Activated T-cell treated with anti-CD3 and anti-CD28 coated beads, Interleukin-2, amount 50 U/mL, for 72 hours (primary cell): ENCODE measurements at places on chromosomes 4 and X.

DNA sequence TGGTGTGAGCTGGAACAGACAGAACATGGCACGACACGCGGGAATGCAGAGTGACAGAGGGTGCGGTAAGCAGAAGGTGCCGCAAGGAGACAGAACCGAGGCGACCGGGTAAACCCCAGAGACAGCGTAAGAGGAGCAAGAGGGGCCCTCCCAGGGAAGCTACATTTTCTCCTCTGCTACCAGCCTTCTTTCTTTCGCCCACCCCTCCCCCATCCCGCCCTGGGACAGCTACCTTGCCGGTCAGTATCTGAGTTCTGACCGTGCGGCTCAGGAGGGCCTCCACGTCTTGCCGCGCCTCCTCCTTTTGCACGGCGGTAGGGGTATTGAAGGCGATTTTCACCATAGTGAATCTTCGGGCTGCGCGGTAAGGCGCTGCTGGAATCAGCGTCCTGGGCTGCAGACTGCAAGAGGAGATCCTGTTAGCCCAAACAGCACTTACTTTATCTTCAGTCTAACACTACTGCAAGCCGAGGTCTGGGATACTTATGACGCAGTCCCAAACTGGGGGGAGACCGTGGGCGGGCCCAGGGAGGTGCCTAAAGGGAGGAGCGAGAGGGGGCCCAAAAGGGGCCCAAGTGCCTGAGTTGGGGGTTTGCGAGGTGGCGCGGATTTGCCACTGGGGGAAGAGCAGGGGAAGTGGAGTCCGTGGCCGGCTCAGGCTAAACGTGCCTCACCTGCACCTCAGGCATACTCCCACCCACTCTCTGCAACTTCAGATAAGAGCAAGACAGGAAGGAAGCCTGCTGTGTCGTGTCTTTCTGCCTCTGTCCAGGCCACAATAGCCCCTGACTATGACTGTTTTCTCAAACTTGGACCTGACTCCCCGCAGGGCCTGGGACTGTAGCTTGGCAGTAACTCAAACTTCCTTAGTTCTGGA, at the start of gene ITM2A:
Gene ITM2A (minus strand): TSS at position 462 of the 877 bp plus-strand sequence. CDS start 119 bp downstream, at position 343.
- peak within 1 kb of the TSS; percentile 96 for H3K4me3 ChIP-seq
- H3K4me1 ChIP-seq, result peaks cover 31% of the 10 kb centered on the region
- peaks cover 7% of the 10 kb centered on the region for H3K36me3 ChIP-seq
- peaks cover 21% of the 10 kb centered on the region for H3K27me3 ChIP-seq
- peak; percentile 59 for DNase-seq

GRCh38 chr4:16889945-16890344, 8.5 kb downstream of the LDB2 start:
- H3K4me1 ChIP-seq, result peaks cover 32% of the 10 kb centered on the region
- no peak overlapping the region for H3K4me3 ChIP-seq
- H3K27me3 ChIP-seq, result no peaks in the 10 kb centered on the region
- no peak for DNase-seq
- H3K27ac ChIP-seq, result no peak overlapping the region

DNA sequence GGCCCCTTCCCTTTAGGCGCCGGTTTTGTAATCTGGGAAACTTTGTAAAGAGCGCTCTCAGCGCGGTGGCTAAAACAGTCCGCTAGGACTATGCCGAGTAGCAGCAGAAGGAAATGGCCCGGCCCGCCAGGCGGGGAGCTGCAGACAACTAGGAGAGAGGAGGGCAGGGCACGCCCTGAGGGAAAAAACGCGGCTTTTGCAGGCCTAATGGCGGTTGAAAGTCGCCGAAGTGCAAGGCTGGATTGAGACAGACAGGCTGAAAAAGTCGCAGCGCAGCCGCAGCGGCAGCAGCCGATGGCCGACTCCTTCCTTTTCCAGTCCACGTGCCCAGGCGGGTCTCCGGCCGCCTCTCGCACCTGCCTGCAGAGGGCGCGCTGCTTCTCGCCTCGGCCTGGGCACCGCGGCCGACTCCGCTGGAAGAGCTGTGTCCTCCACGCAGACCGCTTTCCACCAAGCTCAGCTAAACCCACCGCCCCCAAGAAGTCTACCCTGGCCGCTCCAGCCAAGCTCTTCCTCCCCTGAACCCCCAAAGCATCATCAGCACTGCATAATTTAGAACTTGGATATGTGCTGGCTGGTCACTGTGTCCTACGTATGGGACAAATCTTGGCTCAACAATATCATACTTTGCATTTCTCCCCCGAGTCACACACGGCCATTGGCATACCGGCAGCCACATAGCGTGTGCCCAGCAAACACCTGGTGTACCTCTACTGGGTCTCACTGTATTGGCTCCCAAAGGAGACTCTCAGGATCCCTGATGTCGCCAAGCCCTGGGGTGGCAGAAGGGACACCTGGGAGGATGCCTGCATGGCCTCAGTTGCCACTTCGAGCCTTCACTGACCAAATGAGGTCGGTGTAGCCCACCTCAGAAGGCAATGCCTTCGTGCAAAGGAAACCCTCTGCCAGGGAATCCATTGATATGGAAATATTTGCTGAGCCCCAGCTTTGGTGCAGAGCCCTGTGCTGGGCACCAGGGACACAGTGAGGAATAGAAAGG, 14.5 kb downstream of the SLC25A5 start:
- no peaks in the 10 kb centered on the region for H3K36me3 ChIP-seq
- peak overlapping the region; percentile 71 for H3K4me3 ChIP-seq
- no peak overlapping the region for H3K27ac ChIP-seq
- H3K4me1 ChIP-seq, result peaks cover 9% of the 10 kb centered on the region
- DNase-seq, result peak; percentile 70

DNA sequence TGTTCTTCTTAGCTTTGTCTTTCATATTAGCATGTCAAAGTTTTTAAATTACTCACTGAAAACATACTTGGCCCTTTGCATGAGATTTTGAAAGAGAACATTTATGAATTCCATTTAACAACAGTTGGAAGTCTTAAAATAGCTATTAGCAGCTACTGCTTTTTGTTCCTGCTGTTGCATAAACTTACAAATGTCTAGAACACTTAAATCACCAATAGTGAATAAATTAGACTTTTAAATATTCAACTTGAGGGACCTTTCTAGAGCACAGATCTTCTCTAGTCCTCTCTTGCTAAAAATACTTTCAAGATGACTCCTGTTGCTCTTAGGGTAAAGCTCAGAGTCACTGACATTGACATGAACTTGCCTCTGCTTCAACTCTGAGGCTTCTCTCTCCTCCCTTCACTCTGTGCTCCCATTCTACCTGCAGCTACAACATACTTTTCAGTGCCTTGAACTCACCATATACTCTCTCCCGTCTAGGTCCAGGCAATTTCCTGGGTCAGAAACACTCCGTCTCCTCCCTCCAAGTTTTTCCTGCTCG, 15.8 kb upstream of the TXK start:
- H3K4me3 ChIP-seq, result no peak overlapping the region
- peaks cover 7% of the 10 kb centered on the region for H3K4me1 ChIP-seq
- no peak for DNase-seq
- H3K27me3 ChIP-seq, result no peaks in the 10 kb centered on the region

DNA sequence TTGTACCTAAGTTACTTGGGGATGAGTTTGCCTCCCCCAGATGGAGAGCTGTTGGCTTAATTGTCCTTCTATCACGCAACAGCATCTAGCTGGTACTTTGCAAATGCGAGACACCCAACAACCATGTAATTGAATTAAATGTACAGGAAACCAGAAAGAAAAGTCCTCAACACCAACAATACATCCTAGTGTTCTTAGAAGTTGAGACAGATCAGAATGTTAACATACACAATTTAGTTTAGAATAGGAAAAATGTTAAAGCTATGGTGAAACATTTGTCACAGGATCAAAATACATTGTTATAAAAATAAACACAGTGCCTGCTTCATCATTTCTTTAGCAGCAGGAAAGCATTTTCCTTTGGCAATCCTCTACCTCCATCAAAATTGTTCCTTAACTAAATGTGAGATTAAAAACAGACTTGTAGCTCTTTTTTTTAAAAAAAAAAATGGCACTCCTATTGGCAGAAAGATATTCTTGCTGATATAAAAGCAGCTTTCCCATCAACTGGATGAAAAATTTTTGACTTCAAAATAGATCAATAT, 163.1 kb upstream of the MID1 start:
- no peaks in the 10 kb centered on the region for H3K36me3 ChIP-seq
- DNase-seq, result no peak

DNA sequence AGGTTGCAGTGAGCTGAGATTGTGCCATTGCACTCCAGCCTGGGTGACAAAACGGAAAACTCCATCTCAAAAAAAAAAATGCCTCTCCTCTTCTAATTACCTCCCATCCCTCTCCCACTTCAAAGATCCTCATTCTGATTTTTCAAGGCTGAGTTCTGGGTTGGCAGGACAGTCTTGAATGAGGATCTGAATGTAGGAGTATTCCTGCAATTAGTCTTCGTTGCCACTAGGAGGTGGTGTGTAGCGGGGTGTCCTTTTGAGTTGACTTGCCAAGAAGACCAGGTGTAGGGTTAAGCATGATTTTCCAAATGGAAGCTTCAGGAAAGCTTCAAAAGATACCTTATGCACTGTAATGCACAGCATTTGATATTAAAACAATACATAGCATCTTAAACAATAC, 169.9 kb downstream of the ASMT start:
- DNase-seq, result no peak
- H3K4me3 ChIP-seq, result no peak overlapping the region
- no peaks in the 10 kb centered on the region for H3K27me3 ChIP-seq
- no peaks in the 10 kb centered on the region for H3K4me1 ChIP-seq

DNA sequence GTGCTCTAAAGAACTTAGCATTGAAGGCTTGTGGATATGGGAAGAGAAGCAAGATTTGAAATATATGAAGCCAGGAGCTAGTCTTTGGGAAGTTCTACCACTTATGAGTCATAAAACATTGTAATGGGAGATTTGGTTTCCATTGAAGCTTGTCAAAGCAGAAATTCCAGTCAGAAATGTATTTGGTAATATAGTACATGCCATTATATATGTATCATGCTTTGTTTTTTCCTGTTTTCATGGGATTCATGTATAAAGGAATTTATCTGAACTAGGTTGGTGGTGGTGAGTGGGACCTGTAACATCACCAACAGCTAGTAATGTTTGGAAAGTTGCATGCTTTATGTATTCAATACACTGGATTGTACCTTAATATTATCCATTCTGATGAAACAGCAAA, 14.6 kb upstream of the DCAF8L2 start:
- no peak for DNase-seq
- no peaks in the 10 kb centered on the region for H3K4me1 ChIP-seq
- H3K27ac ChIP-seq, result no peak overlapping the region
- H3K36me3 ChIP-seq, result no peaks in the 10 kb centered on the region

DNA sequence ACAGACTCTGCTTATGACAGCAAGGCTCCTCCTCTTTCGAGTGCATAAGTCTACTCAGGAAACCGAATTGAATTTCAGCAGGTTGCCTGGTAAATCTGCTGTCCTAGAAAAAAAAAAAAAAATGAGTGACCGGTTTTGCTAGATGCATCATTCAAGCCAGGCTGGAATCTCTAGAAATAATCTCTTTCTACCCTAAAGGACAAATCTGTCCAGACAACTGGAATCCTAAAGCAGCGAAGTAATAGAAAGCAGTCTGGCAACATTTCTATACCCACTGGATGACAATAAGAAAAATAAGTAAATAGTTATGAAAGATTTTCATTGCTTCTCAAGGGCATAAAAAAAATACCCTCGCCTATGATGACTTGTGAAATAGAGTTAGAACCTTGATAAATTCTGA, 703.5 kb downstream of the RPA4 start:
- no peak overlapping the region for H3K27ac ChIP-seq
- peaks cover 8% of the 10 kb centered on the region for H3K27me3 ChIP-seq
- no peak for DNase-seq
- H3K36me3 ChIP-seq, result no peaks in the 10 kb centered on the region

DNA sequence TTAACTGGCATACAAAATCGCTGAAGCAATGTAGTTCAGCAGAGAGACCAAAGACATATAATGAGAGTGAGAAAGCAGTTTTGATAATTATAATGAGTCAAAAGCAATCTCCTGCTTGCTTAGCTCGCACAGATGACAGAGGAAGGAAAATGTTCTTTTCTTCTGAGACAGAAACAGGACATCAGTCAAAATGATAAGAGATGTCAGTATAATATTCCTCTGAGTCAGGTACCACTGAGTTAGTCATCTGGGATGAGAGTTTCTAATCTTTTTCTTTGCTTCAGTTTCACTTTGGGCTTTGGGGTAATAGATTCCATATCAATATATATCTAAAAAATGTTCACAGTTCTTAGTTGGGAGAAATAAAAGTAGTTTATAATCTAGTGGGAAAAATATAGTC, 387.2 kb downstream of the PCDH7 start:
- no peak overlapping the region for H3K4me3 ChIP-seq
- H3K27me3 ChIP-seq, result no peaks in the 10 kb centered on the region
- H3K36me3 ChIP-seq, result no peaks in the 10 kb centered on the region

DNA sequence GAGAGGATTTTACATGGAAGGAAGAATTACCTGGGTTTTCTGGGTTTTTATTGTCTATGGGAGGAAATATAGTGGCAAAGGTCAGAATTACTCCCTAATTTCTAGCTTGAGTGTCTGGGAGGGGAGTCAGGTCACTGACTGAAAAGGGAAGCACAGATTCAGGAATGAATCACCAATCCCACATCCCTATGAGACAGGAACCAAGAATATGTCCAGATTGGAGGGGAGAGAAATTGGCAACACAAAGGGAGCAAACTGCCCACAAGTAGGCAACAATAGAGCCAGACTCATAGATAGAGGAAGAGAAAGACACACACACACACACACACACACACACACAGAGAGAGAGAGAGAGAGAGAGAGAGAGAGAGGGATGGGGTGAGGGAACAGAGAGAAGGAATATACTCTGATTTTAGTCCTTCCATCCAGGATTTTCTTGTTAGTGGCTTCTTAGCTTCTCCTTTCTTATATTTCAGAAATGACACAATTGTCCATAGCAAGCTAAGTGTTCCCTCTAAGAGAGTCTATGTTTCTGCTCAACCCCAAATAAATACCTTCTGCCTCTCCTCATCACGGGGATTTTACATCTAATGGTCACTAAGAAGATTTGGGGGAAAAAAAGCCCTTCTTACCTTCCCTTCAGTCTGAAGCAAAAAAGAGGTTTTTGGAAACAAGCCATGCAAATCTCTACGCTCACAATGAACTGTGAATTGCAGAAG, 12.0 kb downstream of the P2RY10 start:
- H3K27ac ChIP-seq, result peak overlapping the region; percentile 89
- H3K4me1 ChIP-seq, result peaks cover 38% of the 10 kb centered on the region
- H3K27me3 ChIP-seq, result peaks cover 14% of the 10 kb centered on the region
- peak overlapping the region; percentile 57 for H3K4me3 ChIP-seq
- H3K36me3 ChIP-seq, result peaks cover 28% of the 10 kb centered on the region

GRCh38 chrX:35439692-35440091, 358.4 kb upstream of the MAGEB16 start:
- H3K4me1 ChIP-seq, result no peaks in the 10 kb centered on the region
- no peak for DNase-seq
- H3K27ac ChIP-seq, result no peak overlapping the region
- no peak overlapping the region for H3K4me3 ChIP-seq

- H3K36me3 ChIP-seq, result peaks cover 5% of the 10 kb centered on the region
- H3K27me3 ChIP-seq, result no peaks in the 10 kb centered on the region
- H3K4me3 ChIP-seq, result no peak overlapping the region
Observed at GRCh38 chrX:85988353-85988752, 59.0 kb downstream of the CHM start.

GRCh38 chrX:71919431-71919830, 8.8 kb downstream of the NHSL2 start:
- H3K36me3 ChIP-seq, result no peaks in the 10 kb centered on the region
- no peak overlapping the region for H3K4me3 ChIP-seq
